KBM-7 (cell line): ENCODE measurements at places on chromosomes 16 and 17.
A peak's percentile ranks its signal among the peaks of the same experiment; 100 is the strongest.

DNA sequence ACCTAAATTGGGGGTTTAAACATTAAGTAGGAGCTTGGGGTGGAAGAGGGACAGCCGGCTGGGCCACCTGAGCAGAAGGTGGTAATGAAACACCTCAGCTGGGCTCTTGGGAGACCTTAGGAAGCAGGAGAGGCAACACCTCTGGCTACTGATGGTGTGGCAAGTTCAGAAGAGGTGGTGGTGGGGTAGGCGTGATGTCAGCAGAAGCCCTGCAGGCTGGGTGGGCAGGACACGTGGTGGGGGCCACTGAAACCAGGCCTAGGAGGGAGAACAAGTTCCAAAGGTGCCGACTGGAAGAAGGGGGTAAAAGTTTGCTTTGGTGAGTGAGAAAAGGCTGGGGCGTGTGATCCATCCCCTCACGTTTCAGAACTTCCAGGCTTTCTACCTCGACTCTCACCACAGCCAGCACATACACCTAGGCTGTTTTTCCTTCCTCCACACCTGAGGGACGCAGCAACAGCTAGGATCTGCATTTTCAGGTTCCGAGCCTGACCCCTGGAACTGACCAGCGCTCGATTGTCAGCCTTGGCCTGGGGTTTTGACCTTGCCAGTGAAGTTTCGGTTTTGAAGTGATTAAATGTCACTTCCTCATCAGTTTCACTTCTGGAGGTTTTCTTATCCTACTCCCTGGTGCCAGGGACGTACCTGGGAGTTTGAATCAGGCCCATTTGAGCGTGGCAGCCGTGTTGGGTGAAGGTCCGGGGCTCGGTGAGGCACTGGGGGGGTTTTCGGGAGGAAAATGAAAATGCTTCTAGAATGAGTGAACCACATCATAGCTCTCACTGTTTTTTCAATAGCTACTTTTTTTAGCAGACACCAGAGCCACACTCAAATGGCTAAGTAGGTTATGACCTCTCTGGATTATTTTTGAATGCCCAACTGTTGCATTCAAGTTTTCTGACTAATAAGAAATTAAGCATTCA lies 10.0 kb downstream of the SNN start:
- no peak for DNase-seq

GRCh38 chr16:28845293-28845692 lies 855 bp downstream of the TUFM start:
- peak; percentile 73 for DNase-seq

DNA sequence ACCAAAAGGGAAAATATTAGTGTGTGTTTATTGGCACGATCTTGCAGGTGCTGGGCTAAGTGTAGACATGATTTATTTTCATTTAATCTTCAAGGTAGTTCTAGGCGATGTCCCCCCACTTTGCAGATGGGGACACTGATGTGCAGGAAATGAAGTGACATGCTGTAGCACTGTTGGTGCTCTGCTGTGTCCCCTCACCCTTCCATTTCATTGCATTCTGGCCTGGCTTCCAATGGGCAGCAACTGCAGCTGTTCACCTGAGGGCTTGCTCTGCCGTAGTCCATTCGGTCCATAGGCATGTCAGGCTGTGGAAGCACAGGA lies 123.9 kb downstream of the PRKCB start:
- no peak for DNase-seq

DNA sequence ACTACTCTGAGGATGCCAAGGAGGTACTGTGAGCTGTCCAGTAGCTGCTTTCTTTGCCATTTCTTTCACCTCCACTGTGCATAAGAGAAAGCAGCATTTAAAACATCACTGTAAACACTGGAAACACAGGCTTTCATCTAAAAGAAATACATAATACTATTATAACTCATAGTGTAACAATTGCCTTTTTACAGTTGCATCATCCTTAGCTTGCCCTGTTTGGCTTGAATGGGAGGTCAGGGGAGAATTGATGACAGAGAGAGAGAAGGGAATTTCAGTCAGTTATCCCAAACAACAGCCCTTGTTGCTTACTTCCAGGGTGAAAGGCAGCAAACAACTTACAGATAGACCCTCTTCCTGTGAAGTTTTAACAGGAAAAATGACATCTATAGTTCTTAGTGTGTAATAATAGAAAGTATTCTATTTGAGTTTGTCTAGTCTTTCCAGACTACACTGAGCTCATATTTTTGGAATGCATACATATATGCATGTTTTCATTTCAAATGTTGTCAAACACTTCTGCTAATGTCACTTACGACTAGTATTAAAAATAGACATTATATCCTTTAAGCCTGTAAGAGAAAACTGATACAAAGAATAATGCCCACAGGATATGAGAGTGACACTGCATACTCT lies 71.7 kb upstream of the MTMR4 start:
- DNase-seq, result no peak

DNA sequence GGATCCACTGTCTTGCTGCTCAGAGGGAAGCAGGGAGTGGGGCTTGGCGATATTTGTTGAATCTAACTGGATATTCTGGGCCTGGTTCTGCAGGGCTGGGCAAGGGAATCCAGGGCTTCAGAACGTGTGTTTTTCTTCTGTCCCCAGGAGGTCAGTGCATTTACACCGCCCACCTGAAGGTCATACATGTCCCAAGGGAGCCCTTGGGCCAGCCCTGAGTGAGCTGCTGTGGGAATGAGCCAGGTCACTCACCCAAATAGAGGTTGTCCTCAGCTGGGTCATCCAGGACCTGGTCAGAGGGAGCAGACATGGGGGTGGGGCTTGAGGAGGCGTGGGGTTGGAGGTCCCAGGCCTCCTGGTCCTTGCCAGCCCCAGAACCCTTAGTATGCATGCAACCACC lies 10.6 kb downstream of the CAMKK1 start:
- no peak for DNase-seq

- no peak for DNase-seq
These were observed 73.6 kb upstream of the HAS3 start for GRCh38 chr16:69031877-69032301.

- peak; percentile 83 for DNase-seq
These were observed 189.4 kb upstream of the CDH8 start for GRCh38 chr16:62225675-62226074.
